ENCODE measurements at places on chromosomes 3 and 15.

GRCh38 chr3:129321887-129322286 is 43.2 kb downstream of the HMCES start:
- DNase-seq, result no peak

DNA sequence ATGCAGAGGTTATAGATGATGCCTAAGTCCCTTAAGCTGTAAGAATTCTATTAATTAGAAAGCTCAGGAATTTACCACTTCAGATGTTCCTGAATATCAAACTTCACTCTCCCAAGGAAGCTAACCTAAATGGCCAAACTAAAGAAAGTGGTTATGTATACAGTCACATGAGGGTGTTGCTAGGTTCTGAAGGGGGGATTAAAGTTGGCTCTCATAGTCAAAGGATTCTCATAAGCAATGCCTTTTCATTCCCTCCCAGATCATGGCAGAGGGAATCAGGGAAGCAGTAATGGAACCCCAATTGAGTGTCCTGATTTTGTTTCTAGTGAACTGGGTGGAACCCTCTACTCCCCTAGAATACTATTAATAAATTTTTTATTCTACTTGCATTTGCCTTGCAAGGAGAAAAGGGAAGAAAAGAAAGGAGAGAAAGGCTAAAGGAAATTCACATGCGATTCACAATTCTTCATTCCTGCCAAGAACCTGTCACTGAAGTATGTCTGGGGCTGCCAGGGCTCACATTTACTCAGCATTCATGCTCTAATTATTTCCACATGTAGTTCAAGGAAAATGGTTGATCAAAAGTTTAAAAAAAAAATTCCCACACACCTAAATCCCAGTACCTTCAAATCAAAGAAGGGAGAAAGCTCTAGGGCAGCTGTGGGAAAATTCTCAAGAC is 25.1 kb downstream of the FSTL1 start:
- peak; percentile 94 for DNase-seq

- DNase-seq, result no peak
These were observed 1.5 kb downstream of the POLR2M start for GRCh38 chr15:57708047-57708446.

DNA sequence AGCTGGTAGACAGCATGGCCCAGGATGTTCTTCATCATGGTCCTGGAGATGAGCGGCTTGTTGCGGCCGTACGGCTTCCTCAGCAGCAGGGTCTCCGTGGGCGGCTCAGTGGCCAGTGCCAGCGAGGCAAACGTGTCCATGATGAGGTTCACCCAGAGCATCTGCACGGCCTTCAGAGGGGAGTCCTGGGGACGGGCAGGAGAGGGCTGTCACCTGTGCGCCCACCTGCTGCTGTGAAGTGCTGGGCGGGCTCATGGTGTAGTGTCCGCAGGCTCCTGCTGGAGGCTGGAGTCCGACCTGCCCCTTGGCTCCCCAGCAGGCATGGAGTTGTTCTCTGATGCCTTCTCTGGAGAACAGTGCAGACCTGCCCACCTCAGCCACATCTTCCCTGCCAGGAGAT is 21.9 kb upstream of the SEC13 start:
- DNase-seq, result no peak

GRCh38 chr15:75104804-75105557 is 81.6 kb downstream of the PPCDC start:
- DNase-seq, result peak; percentile 41

DNA sequence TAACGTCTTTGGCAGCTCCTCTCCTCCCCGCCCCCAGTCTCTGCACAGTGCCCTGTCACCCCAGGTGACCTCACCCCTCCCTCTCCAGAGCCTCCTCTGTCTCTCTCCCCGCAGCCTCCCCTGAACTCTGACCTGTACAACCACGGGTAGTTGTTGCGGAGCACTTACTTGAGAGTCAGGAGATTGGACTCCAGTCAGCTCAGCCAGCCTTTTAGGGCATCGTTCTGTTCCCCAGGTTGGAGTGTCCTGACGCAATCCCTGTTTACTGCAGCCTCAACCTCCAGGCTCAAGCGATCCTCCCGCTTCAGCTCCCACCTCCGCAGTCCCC is 177.7 kb downstream of the UACA start:
- no peak for DNase-seq

DNA sequence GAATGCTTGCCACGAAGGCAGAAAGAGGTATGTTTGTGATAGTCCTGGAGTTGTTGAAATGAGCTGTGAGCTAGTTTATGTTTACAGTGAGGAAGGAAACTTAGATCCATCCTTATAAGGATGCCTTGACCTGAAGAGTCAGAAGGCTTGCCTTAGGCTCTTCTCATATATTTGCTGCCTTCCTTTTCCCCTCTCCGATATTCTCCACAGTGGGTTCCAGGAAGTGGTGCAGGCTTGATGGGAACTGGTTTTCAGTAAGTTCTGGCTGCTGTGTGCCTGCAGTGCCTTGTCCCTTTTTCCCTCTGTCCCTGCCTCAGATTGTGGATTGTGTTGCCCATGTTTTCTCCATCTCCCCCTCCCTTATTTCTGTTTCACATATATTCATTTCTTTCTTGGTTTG is 287.3 kb upstream of the UBE2E1 start:
- no peak for DNase-seq

GRCh38 chr15:62841269-62841628 is 201.3 kb upstream of the TPM1 start:
- DNase-seq, result no peak

GRCh38 chr3:197297002-197297401 is 1.4 kb downstream of the DLG1 start:
- no peak for DNase-seq

DNA sequence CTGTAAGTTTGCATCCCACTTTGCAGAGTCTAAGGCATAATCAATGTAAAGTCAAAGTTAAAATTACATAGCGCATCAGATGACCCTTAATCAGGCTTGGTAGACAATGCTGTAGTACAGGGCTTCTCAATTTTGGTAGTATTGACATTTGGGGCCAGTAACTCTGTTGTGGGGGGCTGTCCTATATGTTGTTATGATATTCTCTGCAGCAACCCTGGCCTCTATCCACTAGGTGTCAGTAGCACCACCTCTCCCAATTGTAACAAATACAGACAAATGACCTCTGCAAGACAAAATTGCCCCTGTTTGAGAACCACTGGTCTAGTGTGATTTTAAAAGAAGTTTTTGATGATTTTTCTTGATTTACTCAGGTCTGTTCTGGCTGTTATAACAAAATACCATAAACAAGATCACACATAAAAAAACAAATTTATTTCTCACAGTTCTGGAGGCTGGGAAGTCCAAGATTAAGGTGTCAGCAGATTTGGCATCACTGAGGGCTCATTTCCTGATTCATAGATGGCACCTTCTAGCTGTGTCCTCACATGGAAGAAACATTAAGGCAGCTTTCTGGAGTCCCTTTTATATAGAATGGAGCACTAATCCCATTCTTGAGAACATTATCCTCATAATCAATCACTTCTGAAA is 37.6 kb upstream of the SLC9A9 start:
- no peak for DNase-seq

DNA sequence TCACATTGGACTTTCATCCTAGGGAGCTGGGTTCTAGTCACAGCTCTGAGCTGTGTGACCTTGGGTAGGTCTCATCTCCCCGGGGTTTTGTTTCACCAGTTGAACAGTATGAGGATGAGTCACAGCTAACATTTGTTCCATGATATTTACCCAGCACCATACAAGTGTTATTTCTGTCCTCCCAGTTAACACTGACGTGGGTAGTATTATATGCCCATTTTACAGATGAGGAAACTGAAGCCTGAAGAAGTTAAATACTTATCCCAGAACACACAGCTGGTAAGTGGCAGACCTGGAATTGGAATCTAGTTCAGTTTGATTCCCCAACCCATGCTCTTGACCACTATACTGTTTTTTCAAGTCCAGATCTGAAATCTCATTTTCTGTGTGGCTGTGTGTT is 908 bp upstream of the RARB start:
- no peak for DNase-seq

GRCh38 chr3:170956647-170957046 is 48.2 kb upstream of the EIF5A2 start:
- DNase-seq, result no peak

GRCh38 chr15:76098685-76099084 is 38.9 kb downstream of the TMEM266 start:
- DNase-seq, result no peak

DNA sequence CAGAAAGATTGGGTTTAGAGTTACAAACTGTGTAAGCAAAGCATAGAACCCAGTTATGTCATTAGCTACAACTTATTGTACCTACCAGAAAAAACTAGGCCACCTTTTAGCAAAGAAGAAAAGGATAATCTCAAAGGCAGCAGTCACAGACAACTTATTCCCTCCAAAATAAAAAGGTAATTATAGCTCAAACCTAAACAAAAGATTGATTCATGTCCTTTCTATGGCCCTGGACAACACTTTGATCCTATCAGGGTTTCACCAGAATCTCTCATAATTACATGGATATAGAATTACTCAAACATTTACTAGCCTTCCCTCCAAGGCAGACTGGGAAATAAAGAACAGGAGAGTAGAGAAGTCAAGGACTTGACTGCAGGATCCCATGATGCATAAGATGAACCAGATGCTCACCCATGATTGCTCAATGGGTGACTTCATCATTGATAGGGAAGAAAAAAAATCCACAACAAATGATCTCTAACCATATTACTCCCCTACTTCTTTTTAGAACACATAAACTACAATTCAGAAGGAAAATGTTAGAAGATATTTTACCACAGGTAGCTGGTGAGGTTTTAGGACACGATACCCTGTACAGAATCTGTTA is 17.4 kb downstream of the DET1 start:
- DNase-seq, result no peak

- no peak for DNase-seq
These were observed 18.8 kb downstream of the SHF start for GRCh38 chr15:45168751-45169551.

GRCh38 chr3:175748087-175748730 is 889.1 kb downstream of the NAALADL2 start:
- no peak for DNase-seq

- DNase-seq, result no peak
These were observed 107.6 kb downstream of the LRRK1 start for GRCh38 chr15:101026656-101027272.

All from retinal pigment epithelial cell (primary cell).